ENCODE measurements at places on chromosomes 13 and 19.

- DNase-seq: no peak
These were observed 5.3 kb upstream of the AKAP8L start for GRCh38 chr19:15424121-15424520.

GRCh38 chr19:49814010-49814409, 918 bp upstream of the FUZ start:
- no peak for DNase-seq

DNA sequence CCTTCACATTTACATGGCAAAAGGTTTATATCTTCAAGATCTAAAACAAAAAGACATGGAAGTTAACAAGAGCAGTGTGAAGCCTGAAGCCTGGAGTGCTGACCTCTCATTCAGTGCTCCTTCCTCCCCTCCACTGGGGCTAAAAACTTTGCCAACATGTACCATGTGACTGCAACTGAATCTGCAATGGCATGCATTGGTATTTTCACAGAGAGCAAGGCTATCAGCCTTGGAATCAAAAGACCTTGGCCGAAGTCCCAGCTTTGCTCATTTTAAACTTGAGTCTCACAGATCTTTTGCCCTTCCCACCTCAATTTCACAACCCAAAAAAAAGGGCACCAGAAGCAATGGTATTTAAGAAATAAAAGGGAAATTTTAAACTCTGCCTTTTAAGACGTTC, 325.1 kb downstream of the DCT start:
- DNase-seq: no peak

GRCh38 chr13:80070024-80070703, 270.8 kb downstream of the SPRY2 start:
- no peak for DNase-seq

DNA sequence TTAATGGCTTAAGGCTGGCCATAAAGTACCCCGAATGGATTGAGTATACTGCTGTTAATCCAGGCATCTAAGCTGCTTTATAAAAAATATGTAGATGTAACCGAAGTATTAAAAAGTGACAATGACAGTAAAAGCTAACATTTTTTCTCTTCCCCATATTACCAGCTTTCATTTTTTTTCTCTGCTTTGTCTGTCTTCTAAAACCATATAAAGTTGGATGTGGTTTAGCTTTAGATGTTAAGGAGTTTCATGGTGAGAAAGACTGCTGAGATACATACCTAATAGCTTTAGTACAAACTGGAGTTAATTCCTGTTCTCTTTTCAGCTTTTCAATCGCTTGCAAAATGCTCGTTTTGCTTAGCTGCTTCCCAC, 838 bp downstream of the AKAP11 start:
- DNase-seq: no peak

Data from epithelial cell of esophagus (primary cell).